Iris pigment epithelial cell (primary cell): ENCODE measurements at places on chromosomes 7 and 10.

- peak; percentile 93 for DNase-seq
These were observed 4.3 kb downstream of the PFKP start for GRCh38 chr10:3071405-3072198.

DNA sequence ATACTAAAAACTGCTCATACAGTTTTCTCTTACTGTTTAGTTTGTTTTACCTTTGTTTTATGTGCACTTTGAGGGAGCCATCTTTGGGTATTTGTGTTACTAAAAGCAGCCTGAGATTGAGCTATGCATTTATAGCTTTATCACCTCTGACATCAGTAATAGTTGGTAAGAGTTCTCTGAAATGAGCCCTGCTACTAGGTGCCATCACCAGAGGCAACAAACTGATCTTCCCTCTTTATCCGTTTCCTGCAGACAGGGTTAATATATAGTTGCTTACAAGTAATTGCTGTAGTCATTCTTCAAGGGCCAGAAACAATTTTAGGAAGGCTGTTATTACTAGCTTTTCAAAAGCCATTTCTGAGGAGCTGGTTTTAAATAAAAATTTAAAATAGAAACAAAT, 49.1 kb downstream of the KIF20B start:
- no peak for DNase-seq

DNA sequence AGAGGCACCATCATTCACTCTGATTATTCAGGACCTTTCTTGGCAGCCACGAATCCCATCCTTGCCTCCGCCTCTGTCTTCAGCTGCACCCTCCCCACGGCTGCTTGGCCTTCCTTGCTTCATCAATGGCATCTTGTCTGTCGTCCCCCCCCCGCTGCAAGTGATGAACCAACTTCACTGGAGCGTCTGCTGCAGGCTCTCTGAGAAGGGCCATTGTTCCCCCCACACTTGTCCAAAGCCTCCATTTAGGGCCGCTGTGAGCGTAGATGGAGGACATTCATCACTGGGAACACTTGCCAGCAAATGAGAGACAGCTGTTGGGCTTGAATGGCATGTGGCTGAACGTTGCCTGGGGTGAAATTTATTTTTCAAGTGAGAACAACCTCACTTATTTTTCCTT, 20.1 kb downstream of the AFAP1L2 start:
- no peak for DNase-seq

DNA sequence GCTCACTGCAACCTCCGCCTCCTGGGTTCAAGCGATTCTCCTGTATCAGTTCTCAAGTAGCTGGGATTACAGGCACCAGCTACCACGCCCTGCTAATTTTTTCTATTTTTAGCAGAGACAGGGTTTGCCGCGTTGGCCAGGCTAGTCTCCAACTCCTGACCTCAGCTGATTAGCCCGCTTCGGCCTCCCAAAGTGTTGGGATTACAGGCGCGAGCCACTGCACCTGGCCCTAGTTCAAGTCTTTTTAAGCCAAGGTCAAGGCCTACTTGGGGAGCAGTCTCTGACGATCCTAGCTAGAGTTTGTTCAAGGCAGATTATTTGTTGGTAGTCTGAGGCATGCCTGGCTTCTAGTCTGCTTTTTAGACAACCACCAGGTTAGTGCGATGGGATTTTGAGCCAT, 709.5 kb upstream of the COBL start:
- DNase-seq = no peak

GRCh38 chr10:33260403-33261149, 73.9 kb downstream of the NRP1 start:
- no peak for DNase-seq

DNA sequence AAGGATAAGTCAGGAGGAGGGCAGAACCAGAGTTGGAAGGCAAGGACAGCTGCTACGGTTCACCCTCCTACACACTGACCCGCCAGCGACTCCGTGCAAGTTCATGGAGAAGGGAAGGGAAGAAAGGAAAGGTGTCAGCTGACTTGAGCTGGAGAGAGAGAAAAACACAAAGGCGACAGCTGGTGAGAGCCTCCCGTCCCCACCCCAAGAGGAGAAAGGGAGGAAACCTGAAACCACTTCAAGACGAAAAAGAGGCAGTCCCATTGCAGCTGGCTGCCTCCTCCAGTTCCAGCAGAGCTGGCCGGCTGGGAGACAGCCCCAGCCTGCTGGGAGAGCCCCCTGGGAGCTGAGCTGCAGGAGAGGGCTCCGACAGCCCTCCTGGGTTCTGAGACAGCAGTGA, 75.2 kb downstream of the PARD3 start:
- peak; percentile 83 for DNase-seq

DNA sequence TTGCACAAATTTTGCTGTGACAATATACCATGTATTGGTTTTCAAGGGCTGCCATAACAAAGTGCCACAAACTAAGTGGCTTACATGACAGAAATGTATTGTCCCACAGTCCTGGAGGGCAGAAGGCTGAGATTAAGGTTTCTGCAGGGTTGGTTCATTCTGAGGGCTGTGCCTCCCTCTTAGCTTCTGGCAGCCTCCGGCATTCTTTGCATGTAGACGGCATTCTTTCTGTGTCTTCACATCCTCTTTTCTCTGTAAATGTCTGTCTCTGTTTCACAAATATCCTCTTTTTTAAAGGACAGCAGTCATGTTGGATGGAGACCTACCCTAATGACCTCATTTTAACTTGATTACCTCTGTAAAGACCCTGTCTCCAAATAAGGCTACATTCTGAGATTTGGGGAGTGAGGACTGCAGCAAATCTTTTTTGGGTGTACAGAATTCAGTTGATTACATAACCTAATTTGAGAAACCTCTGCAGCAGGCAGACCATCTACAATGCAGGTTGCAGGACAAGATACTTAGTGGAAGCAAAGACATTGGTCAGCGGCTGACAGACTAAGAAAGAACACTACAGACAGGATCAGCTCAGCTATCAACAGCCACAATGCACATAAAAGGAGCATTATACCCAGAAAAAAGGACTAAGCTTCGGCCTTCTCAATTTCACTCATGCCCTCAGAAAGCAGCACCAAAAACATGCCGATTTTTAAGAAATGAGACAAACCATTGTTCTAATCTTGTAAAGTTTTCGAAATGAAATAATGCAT, 84.6 kb upstream of the FAM3C start:
- DNase-seq = peak; percentile 44

GRCh38 chr10:44572146-44572545, 187.2 kb upstream of the CXCL12 start:
- no peak for DNase-seq

DNA sequence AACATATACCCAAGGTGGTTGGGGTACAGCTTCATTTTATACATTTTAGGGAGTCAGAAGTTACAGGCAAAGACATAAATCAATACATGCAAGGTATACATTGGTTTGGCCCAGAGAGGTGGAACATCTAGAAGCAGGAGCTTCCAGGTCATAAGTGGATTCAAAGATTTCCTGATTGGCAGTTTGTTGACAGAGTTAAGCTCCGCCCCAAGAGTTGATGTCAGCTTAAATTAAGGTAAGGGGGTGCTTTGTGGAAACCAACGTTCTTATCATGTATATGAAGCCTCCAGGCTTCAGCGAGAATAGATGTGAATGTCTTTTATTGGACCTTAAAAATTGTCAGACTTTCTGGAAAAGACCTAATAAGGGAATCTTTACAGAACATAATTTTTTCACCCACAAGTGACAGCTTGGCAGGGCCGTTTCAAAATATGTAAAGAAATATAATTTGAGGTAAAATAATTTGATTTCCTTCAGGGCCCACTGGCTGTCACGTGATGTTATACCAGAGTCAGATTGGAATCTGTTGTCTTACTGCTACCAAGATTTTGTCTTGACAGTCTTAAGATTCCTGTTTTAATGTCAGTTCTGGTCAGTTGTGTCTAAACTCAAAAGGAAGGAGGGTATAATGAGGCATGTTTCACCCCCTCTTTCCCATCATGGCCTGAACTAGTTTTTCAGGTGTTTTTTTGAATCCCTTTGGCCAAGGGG, 6.3 kb upstream of the PANK1 start:
- no peak for DNase-seq

GRCh38 chr7:129492391-129492790, 9.9 kb upstream of the SMKR1 start:
- DNase-seq = no peak

- peak; percentile 59 for DNase-seq
These were observed 33.4 kb upstream of the ABLIM1 start for GRCh38 chr10:114691442-114691941.
